NCI-H1105 treated with DMSO at 0.1 percent for 48 hours (cell line): ENCODE measurements at places on chromosomes 12 and 14.

- no peak for DNase-seq
These were observed 253.8 kb upstream of the E2F7 start for GRCh38 chr12:77319166-77319565.

DNA sequence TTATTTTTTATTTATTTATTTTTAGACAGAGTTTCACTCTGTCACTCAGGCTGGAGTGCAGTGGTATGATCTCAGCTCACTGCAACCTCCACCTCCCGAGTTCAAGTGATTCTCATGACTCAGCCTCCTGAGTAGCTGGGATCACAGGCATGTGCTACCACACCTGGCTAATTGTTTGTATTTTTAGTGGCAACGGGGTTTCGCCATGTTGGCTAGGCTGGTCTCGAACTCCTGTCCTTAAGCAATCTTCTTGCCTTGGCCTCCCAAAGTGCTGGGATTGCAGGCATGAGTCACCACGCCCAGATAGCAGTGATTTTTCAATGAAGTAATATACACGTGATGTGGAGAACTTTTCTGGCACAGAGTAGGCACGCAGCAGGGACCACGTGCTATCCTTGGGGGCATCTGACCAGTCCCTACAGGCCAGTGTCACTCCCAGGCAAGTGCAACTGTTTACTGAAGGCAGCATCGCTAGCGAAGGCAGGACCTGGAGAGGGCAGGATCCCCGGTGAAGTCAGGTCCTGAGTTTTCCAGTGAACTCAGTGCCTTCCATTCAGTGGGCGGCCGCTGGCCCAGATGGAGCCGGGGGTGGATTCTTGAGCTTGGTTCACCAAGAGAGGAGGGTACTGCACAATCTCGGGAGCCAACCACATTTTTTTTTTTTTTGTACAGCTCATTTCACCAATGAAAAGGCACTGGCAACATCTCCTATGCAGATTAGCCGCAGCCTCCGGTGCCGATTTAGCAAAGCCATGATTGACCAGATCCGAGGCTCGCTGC lies 11.1 kb upstream of the CLMN start:
- DNase-seq, result no peak

- DNase-seq, result no peak
These were observed 142.2 kb upstream of the RFLNA start for GRCh38 chr12:124152731-124153130.

GRCh38 chr12:65534238-65534841 lies 255.9 kb downstream of the MSRB3 start:
- no peak for DNase-seq

DNA sequence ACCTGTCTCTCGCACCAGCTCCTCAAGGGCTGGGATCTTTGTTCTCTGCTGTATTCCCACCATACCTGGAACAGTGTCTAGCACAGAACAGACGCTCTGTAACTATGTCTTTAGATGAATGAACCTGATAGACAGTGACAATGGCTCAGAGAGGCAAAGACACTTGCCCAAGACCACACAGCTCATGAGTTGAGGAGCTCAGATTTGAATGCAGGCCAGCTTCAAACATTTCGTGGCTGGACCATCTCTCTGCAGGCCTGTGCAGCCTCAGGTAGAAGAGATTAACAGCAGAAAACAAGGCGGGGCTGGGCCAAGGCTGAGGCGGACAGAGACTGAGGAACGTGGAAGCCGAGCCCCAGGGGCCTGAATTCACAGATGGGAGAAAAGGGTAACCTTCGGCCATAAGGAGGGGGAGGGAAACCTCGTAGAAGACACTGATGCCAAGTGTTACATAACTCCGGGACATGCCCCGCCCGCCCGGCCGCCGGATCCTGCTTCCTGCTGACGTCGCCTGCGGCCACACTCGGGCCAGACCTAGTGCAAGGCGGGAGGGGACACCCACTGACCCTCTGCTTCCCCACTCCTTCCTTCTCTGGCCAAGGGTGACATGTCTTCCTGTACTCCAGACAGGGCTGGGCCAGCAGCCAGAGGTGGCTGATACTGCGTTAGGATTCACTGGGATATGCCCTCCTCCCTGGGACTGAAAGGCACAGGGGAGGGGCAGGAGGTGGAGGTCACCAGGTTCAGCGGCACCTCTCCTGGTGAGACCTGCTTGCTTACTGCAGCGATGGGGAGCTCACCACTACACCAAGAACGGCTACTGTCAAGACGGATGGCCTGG lies 86.8 kb downstream of the RFLNA start:
- DNase-seq, result no peak

DNA sequence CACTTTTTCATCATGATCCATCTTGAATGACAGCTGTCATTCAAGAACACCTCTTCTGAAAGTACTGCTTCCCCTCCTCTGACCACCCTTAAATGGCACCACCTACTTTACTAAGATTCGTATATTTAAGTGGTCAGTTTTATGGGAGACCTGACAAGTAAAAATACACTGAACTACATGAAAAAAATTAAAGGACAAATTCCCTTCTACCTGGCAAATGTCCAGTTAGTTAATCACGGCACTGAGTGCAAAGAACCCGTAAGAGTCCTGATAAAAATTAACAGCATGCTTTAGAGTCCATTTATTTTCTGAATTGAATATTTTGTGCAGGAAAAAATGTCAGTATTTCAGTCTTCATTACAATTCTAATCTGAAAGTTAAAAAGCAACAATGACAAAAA lies 48.7 kb downstream of the SETD3 start:
- DNase-seq, result no peak

GRCh38 chr14:56738020-56738419 lies 72.3 kb downstream of the OTX2 start:
- no peak for DNase-seq

GRCh38 chr12:116368196-116369194 lies 91.0 kb upstream of the MED13L start:
- no peak for DNase-seq

GRCh38 chr14:65414961-65415589 lies 2.5 kb downstream of the FUT8 start:
- peak; percentile 35 for DNase-seq

DNA sequence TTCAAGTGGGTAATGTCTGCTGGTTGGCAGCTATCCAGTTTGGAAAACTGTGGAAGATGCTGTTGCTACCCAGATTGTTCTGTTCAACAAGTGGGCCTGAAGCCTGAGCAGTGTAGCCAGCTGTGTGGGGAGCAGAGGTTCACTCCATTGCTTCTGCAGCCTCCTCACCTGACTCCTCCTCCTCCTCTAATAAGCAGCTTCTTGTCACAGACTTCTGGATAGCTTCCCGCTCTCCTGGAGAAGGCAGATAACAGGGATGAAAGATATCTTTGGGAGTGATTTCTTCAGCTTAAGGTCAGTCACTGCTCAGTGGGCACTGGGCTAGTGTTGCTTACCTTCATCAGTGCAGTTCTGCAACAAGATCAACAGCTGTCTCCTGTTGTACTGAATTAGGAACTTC lies 2.0 kb downstream of the POP5 start:
- DNase-seq, result peak; percentile 67

DNA sequence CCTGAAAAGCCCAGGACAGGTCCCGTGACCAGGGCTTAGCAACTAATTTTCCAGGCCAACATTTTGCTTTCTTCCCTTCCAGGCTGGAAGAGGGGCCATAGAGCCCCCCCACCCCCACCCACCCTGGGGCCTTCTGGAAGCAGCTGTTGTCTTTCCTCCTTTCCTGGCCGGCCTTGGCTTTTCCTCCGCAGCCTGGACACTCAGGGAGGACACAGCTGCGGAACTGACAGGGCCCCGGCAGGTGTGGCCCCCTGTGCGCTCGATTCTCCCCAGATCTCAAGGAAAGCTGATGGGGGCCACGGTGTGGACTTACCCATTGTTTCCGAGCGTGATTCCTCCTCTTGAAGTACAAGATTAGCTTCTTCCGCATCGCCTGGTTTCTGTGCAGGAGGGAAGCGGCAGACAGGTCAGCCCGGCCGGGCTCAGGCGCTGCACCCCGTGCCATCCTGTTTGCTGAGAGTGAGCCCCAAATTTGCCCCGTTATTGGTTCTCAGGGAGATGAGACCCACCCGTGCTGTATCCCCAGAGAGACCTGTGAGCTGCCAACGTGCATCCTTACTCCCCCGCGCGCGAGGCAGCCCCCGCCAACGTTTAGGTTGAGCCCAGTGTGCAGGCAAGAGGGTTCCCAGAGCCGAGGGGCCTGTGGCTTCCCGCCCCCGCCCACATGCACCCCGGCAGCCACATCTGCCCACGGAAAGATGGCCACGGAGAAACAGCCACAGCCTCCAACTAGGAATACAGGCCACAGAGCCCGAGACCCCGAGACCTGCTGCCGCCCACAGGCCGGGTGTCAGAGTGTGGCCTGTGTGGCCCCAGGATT lies 129.6 kb downstream of the NCOR2 start:
- no peak for DNase-seq

DNA sequence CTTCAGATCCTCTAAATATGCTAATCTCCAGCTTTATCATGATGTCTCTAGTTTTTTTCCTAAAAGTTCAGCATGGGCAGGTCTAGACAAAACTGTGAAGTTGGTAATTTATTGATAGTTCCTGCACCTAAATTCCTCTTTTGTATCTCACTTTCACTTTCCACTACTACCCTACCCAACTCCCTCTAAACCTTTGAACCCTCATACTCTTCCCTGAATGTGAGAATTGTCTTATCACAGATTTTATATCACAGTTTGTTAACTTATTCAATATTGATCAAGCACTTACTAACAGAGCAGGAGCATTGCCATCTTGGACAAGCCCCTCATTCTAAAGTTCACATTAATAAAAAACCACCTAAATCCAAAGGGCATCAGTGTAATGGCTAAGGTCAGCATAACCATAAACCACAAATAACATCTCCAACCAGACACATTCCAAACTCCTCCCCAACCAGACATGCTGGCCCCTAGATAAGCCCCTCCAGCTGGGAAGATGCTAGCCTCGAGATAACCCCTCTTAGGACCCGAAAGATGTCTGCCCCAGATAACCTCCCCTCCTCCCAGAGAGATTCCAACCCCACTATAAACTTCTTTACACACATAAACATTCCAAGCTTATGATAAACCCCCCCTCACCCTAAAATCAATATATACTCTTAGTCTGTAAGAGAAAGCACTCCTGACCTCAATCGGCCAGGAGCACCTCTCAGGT lies 78.7 kb downstream of the FSCB start:
- no peak for DNase-seq

DNA sequence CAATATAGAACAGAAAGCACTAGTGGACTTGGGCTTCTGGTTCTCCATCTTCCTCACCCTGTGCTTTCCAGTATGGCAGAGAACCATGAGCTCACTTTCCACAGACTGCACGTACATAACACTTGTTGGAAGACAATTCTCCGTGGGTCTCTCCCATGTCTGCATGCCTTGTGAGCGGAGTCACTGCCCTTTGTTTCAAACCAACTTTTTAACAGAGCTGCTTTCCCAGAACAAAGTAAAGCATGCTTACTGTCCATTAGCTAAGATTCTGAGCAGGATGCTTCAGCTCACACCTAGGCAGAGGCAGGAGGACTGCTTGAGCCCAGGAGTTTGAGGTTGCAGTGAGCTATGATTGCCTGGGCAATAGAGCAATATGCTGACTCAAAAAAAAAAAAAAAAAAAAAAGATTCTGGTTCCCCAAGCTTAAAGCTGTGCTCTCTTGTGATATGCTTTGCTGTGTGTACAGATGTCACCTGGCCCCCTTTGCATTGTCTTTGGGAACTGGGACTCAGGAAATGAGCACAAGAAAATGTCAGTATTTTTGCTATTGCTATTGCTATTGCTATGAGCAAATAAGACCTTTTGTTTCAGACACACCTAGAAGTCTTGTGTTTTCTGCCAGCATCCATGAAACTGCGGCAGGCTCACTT lies 54.6 kb upstream of the PTGR2 start:
- no peak for DNase-seq

- no peak for DNase-seq
These were observed 84.4 kb downstream of the SLC24A4 start for GRCh38 chr14:92407410-92407809.

- no peak for DNase-seq
These were observed 220.8 kb downstream of the CHST11 start for GRCh38 chr12:104677441-104678089.

DNA sequence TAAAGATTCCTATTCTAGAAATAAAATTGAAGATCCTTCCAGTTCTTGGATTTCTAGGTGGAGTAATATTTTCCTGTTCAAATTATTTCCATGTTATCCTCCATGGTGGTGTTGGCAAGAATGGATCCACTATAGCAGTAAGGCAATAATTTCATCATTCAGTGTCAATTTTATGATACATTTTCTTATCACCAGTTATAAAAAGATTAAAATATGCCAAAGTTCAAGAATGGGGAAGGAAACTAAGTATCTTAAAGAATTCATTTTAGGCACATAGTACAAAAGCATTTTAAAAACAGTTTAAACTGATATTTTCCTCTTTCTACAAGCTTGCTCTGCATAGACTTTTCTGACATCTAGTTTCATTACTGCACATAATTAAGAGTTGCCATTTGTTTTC lies 19.1 kb downstream of the SYCP3 start:
- DNase-seq, result no peak

DNA sequence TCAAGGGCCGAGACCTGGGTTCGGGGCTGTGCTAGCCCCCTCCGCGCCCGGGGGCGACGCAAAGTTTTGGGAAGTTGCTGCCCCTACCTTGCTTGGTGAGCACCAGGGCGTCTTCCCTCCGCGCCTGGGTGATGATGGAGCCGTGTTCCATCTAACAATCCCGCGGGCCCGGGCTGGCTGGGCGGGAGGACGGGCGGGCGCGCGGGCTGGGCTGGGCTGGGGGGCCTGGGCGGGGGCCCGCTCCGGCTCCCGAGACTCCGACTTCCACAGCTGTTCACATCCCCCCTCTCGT lies 298 bp downstream of the CTDSP2 start:
- DNase-seq, result no peak

GRCh38 chr12:10873378-10873777 lies 10.7 kb downstream of the PRH1 start:
- no peak for DNase-seq

GRCh38 chr14:77022236-77022852 lies 6.2 kb downstream of the IRF2BPL start:
- DNase-seq, result peak; percentile 74

GRCh38 chr12:20555771-20556170 lies 139.4 kb upstream of the SLCO1C1 start:
- DNase-seq, result no peak
